Liver (tissue), 10 donors: ENCODE measurements at places on chromosomes 4 and X. TPM values are rescaled to one million over a fixed set of nuclear protein-coding genes. Genes with fewer than 3 reads are reported as not detected.
A peak's percentile ranks its signal among the peaks of the same experiment; 100 is the strongest.

The PRR32 gene
- not detected for total RNA-seq

- H3K27me3 ChIP-seq: no peaks in the 10 kb centered on the region
- DNase-seq: no peak
- H3K4me1 ChIP-seq: no peaks in the 10 kb centered on the region
- H3K27ac ChIP-seq: no peak overlapping the region
Measured at GRCh38 chr4:175622887-175623286, 189.2 kb downstream of the GPM6A start.

DNA sequence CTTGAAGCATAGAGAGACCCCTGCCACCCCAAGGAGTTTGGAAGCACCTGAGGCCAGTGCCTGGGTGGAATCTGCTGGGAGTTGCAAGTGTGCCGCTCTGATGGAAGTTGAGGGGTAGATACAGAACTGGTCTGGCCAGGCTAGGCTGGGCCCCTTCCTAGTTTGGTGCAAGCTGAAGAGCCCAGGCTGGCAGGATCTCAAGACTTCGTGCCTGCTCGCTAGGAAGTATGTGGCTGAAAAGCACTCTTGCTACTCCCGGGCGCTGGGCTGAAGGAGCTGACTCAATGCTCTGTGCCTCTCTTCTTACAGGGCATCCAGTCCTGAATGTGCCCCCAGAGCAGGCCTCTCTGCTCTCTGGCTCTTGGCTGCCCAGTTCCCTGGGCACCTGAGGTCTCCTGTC is 51.7 kb upstream of the PJA1 start:
- DNase-seq: no peak
- H3K4me3 ChIP-seq: no peak overlapping the region
- H3K27me3 ChIP-seq: no peaks in the 10 kb centered on the region

The ETDA gene
- not detected for total RNA-seq

DNA sequence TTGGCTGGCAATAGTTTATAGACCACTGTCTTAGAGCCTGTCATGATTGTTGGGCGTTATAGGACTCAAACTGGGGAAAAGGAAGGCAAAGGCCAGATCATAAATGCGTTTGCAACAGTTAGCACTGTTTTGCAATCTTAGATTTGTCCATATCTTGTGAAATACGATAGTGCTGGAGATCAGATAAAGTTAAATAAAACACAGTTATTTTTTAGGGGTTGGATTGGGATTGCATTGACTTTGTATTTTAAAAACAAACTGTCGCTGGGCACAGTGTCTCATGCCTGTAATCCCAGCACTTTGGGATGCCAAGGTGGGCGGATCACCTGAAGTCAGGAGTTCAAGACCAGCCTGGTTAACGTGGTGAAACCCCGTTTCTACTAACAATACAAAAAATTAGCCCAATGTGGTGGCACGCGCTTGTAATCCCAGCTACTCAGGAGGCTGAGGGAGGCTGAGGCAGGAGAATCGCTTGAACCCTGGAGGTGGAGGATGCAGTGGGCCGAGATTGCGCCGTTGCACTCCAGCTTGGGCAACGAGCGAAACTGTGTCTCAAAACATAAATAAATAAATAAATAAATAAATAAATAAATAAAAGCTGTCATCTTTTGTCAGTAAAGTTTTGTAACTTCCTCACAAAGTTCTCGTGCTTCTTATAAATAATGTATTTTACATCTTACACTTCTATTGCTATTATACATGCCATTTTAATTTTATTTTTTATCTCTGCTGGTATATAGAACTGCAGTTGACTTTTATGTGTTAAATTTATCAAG is 117.2 kb downstream of the KDM6A start:
- no peak overlapping the region for H3K4me3 ChIP-seq
- H3K4me1 ChIP-seq: peaks cover 3% of the 10 kb centered on the region
- DNase-seq: no peak
- H3K27ac ChIP-seq: peak overlapping the region; percentile 43

DNA sequence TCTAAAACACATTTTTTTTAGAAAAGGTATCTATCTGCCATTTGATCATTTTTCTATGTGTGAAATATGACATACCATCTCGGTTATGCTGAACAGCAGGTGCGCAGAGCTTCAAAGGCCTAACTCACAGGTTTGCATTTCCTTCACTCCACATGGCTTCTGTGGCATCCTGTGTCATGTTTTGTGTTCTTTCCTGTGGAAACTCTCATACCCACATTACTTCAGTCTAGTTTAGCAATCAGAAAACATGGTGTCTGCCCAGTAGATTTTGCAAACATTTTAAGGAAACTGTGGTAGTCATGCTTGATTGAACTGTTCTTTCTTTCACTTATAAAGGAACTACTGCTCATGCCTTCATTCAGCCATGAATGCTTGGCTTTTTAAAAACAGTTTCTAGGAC is 11.3 kb upstream of the ARAP2 start:
- no peaks in the 10 kb centered on the region for H3K27me3 ChIP-seq
- no peak overlapping the region for H3K4me3 ChIP-seq
- DNase-seq: no peak
- no peak overlapping the region for H3K27ac ChIP-seq
- H3K36me3 ChIP-seq: no peaks in the 10 kb centered on the region

The LINC00632 gene
- 28.7 TPM for total RNA-seq

The USP11 gene
- total RNA-seq: 11.8 TPM

GRCh38 chr4:156628858-156629257 is 342.7 kb downstream of the PDGFC start:
- no peak overlapping the region for H3K27ac ChIP-seq
- no peak overlapping the region for H3K4me3 ChIP-seq
- H3K27me3 ChIP-seq: no peaks in the 10 kb centered on the region
- H3K4me1 ChIP-seq: no peaks in the 10 kb centered on the region
- DNase-seq: no peak
- H3K36me3 ChIP-seq: no peaks in the 10 kb centered on the region

GRCh38 chr4:185853841-185854240 is 41.8 kb upstream of the SORBS2 start:
- H3K4me3 ChIP-seq: no peak overlapping the region
- H3K36me3 ChIP-seq: no peaks in the 10 kb centered on the region
- no peak for DNase-seq
- H3K27ac ChIP-seq: no peak overlapping the region
- no peaks in the 10 kb centered on the region for H3K27me3 ChIP-seq
- H3K4me1 ChIP-seq: no peaks in the 10 kb centered on the region

- no peak overlapping the region for H3K27ac ChIP-seq
- H3K36me3 ChIP-seq: no peaks in the 10 kb centered on the region
- no peaks in the 10 kb centered on the region for H3K27me3 ChIP-seq
- H3K4me1 ChIP-seq: no peaks in the 10 kb centered on the region
Measured at GRCh38 chr4:112007391-112007790, 137.9 kb upstream of the FAM241A start.

DNA sequence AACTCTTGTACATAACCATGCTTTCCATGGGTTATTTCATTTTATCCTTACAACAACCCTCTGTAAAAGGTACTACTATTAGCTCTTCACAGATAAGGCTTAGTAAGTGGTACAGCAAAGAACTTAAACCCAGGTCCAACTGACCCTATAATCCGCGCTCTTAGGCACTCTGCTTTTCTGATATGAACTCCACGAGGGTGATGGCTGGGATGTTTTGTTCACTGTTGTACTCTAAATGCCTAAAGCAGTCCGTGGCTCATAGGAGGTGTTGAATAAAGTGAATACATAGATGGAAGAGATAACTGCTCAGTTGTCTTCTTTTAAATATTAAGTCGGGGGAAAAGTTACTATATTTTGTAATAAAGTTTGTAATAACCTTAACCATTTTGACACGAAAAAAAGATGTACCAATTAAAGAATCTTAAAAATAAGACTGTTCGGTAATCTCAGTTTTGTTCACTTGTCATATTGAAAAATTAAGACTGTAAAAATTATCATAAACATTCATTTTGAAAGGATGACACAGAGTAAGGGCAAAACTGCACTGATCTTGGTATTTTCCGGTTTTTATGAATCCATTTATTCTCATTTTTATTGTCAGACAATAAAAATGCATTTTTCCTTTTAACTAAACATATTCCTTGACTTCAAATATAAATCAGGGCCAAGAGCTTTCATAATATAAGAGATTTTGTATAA is 166.5 kb downstream of the FBXW7 start:
- no peaks in the 10 kb centered on the region for H3K4me1 ChIP-seq
- DNase-seq: no peak
- H3K27ac ChIP-seq: no peak overlapping the region
- H3K27me3 ChIP-seq: no peaks in the 10 kb centered on the region

DNA sequence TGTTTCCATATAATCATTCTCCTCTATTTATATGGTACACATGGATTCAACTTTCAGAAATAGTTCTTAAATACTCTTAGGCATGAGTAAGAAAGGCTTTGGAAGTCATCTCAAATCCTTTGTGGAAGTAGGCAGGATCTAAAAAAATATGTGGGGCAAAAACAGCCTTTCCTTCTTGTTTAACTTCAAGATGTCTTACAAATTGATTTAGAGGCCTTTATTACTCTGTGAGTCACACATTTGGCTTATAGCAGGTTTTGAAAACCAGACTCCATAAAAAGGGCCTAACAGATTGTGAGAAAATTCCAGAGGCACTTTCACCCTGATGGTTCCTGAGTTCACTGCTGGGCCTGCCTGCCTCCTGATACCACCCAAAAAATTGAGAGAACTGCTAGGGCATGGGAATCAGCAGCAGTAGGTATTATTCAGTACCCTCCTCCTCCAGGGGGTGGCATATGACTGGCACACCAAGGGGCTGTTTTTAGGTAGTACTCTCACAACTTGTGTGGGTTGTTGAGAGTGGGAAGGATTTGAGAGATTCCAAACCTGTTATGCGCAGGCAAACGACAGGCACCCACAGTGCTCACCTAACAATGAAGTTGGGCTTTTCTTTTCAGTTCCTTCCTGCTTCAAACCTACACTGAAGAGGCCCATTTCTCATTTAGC is 162.7 kb upstream of the MBNL3 start:
- H3K27me3 ChIP-seq: peaks cover 6% of the 10 kb centered on the region
- no peak overlapping the region for H3K4me3 ChIP-seq
- DNase-seq: no peak

The GPRASP1 gene
- 3.8 TPM for total RNA-seq

GRCh38 chrX:130186651-130187050 is 14.9 kb downstream of the RAB33A start:
- no peak for DNase-seq
- no peaks in the 10 kb centered on the region for H3K4me1 ChIP-seq
- H3K36me3 ChIP-seq: no peaks in the 10 kb centered on the region

The WDR17 gene
- 0.84 TPM for total RNA-seq

- no peak overlapping the region for H3K27ac ChIP-seq
- H3K4me1 ChIP-seq: no peaks in the 10 kb centered on the region
- no peak overlapping the region for H3K4me3 ChIP-seq
- H3K27me3 ChIP-seq: no peaks in the 10 kb centered on the region
Measured at GRCh38 chr4:165505958-165506837, 127.4 kb downstream of the CPE start.

The CFAP47 gene
- not detected for total RNA-seq

- no peaks in the 10 kb centered on the region for H3K36me3 ChIP-seq
- DNase-seq: peak; percentile 24
- no peak overlapping the region for H3K4me3 ChIP-seq
- no peaks in the 10 kb centered on the region for H3K4me1 ChIP-seq
Measured at GRCh38 chr4:8320386-8320750, 50.8 kb downstream of the HTRA3 start.

The GRIA2 gene
- total RNA-seq: 0.28 TPM

The CETN2 gene
- 10.1 TPM for total RNA-seq

- no peak overlapping the region for H3K4me3 ChIP-seq
- DNase-seq: no peak
- H3K27me3 ChIP-seq: no peaks in the 10 kb centered on the region
- H3K4me1 ChIP-seq: no peaks in the 10 kb centered on the region
- no peak overlapping the region for H3K27ac ChIP-seq
Measured at GRCh38 chrX:15344106-15344505, 8.8 kb upstream of the PIGA start.

DNA sequence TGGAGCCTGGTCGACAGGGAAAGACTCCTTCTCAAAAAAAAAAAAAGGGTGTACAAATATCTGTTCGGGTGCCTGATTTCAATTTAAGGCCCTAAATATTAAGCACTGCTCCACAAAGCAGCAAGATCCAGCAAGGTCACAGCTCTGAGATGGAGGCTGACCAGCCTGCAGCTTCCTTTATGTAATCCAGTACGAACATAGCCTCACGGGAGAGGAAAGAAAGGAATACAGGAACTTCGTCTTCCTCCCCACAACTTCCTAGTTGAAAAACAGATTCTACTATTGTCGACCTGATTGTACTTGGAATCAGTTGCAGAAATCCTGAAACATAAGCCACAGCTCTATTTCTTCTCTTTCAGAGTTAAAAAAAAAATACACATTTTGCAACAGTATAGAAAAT is 53.5 kb upstream of the TBC1D9 start:
- H3K4me3 ChIP-seq: no peak overlapping the region
- no peak for DNase-seq
- H3K27ac ChIP-seq: no peak overlapping the region
- H3K36me3 ChIP-seq: no peaks in the 10 kb centered on the region
- H3K27me3 ChIP-seq: no peaks in the 10 kb centered on the region
- no peaks in the 10 kb centered on the region for H3K4me1 ChIP-seq

DNA sequence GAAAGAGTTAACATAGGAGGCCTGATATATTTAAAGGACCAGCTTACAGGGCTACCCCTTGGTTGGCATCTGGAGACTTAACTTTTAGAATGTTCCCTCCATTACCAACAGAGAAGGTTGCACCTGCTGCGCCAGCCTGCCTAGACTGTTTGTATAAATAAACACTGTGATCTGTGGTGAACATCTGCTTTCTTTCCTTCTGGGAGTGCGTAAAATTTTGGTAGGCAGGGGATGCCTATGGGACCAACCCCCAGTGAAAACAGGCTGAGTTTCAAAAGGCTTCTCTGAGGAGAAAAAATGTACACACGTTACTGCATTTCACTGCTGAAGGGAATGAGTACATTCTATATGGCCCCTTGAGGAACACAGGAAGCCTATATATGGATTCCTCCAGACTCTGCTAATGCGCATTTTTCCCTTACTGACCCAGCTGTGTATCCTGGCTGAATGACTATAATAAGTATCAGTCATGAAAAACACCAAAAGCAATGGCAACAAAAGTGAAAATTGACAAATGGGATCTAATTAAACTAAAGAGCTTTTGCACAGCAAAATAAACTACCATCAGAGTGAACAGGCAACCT is 13.8 kb downstream of the CENPC start:
- H3K36me3 ChIP-seq: peaks cover 30% of the 10 kb centered on the region
- no peak overlapping the region for H3K4me3 ChIP-seq
- no peaks in the 10 kb centered on the region for H3K27me3 ChIP-seq
- no peaks in the 10 kb centered on the region for H3K4me1 ChIP-seq
- no peak overlapping the region for H3K27ac ChIP-seq

DNA sequence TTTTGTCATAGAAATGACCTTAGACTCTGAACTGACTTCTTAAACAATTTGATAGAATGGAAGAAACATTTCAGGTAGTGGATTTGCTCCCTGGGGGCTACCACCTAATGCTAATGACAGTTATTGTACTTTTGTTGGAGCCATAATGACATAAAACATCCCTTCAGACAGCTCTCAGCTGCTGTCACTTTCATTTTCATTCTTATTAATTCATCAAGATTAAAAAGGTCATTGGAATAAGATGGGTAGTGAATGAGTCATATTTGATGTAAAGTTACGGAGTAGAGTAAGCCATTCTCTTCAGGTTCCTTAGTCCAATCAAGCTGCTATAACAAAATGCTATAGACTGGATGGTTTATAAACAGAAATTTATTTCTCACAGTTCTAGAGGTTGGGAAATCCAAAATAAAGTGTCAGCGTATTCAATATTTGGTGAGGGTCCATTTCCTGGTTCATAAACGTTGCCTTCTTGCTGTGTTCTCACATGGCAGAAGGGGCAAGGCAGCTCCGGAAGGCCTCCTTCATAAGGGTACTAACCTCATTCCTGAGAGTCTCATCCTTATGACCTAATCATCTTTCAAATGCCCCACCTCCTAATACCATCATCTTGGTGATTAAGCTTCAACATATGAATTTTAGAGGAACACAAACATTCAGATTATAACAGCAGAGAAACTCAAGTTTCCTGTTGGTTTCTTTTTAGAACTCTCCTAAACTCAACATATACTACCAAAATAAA is 268.5 kb downstream of the ARAP2 start:
- no peaks in the 10 kb centered on the region for H3K4me1 ChIP-seq
- no peak overlapping the region for H3K27ac ChIP-seq
- no peaks in the 10 kb centered on the region for H3K27me3 ChIP-seq
- no peak for DNase-seq
